ENCODE measurements at places on chromosomes 7 and 10.

GRCh38 chr7:39735903-39736302 lies 112.5 kb downstream of the RALA start:
- DNase-seq, result no peak

DNA sequence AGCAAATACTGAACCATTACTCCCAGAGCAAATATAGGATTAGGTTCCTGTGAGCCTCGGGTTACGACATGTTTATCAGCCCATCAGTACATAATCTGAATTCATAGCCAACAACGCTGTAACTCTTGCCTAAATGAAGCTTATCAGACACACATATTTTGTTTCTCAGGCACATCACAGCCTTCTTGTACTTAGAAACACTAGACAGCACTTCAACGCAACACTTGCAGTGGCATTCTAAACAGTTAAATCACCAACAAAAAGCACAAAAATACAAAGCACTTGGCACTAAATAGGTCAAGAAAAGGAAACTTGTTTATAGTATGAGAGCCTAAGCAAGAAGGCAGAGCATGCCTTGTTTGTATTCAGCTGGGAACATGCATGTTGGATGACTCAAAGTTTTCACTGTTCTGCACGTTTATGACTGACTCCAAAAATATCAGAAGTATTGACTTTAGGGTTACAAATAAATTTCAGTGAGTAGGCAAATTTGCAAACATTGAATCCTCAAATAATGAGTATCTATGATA lies 75.0 kb downstream of the VPS50 start:
- DNase-seq, result no peak

- no peak for DNase-seq
Measured at GRCh38 chr10:57015187-57015586, 654.1 kb upstream of the ZWINT start.

DNA sequence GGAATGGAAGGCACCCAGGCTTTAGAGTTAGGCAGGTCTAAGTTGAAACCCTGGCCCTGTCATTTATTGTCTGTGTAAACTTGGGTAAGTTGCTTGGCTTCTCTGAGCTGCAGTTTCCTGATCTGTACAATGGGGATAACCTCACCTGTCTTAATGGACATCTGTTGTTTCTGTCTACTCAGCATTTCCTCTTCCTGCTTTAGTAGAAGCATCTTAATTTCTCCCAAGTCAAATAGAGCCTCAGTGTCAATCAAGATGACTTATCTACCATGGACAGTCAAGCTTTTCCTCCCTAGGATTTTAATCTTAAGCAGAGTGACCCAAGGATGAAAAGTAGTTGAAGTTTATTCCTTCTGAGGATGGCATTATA lies 119.7 kb downstream of the FZD1 start:
- no peak for DNase-seq

GRCh38 chr7:117767951-117768350 lies 105.3 kb downstream of the CTTNBP2 start:
- no peak for DNase-seq

DNA sequence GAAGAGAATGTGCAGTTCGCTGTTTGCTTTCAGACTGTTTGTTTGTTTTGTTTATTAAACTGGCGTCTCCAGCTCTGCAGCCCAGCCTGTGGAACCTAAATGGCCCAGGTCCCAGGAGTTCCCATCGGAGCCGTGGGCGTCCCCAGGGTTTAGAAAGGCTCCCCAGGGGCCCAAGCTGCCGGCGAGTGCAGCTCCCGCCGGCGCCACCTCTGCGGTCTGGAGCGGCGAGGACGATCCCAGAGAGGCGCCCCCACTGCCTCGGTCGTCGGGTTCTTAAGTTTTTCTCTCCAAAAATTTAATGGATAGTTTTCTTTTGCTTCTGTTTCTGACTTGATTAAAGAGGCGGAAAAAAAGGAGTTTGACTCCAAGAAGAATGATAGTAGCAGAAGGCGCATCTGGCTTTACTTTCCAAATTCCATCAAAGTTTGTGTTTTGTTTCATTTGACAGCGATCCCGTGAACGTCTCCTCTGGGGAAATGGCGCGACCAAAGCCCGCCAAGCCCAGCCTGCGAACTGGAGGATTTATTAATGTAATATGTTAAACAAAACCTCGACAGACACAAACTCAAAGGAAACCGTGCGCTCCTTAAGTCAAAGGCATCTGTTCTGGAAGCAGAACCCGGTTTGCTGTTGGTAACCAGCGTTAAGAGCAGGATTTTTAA lies 718 bp upstream of the FZD1 start:
- no peak for DNase-seq

DNA sequence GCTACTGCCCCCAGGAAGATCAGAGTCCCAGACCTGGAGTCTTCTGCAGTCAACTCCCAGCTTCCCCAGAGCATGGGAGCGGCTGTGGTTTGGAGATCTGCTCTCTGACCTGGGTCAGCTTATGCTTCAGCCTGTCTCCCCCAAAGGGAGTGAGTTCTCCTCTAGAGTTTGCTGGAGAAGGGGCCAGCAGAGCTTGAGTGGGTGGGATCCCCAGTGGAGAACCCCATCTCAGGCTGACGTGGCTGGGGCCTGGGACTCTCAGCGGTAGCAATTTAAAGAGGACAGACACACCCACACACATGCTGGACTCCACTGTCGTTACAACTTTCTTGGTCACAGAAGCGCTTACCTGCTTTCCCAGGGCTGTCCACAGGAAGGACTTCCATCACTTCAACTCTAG lies 6.3 kb downstream of the UNC5B start:
- DNase-seq, result no peak

GRCh38 chr10:6110136-6110535 lies 21.3 kb downstream of the RBM17 start:
- no peak for DNase-seq

GRCh38 chr10:90579602-90580242 lies 278.1 kb downstream of the HTR7 start:
- no peak for DNase-seq

GRCh38 chr7:33143996-33144718 lies 14.8 kb downstream of the BBS9 start:
- DNase-seq, result no peak
